ENCODE measurements at places on chromosomes 3 and 15.

GRCh38 chr15:50353975-50354837, 792 bp downstream of the GABPB1 start:
- DNase-seq, result peak; percentile 29

GRCh38 chr3:84175449-84175848, 783.3 kb upstream of the CADM2 start:
- no peak for DNase-seq

DNA sequence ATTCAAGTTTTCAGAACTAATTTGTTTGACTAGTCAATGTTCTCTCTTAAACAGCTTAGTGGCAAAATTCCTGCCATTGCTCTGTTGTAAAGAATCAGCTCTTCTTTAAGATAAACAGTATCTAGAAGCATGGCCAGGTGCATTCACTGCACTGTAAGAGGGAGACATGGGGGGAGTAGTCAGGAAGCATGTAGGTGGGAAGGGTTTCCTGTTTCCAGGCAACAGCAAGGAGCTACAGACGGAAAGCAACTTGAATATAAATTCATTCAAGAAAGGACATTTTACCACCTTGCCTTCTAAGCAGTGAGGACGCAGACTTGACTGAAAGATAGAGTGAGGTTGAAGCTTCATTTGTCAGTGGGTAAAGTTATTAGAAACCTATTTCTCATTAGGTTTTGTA, 55.3 kb downstream of the BBX start:
- DNase-seq, result no peak

GRCh38 chr3:44355362-44356033, 16.9 kb downstream of the TCAIM start:
- no peak for DNase-seq

DNA sequence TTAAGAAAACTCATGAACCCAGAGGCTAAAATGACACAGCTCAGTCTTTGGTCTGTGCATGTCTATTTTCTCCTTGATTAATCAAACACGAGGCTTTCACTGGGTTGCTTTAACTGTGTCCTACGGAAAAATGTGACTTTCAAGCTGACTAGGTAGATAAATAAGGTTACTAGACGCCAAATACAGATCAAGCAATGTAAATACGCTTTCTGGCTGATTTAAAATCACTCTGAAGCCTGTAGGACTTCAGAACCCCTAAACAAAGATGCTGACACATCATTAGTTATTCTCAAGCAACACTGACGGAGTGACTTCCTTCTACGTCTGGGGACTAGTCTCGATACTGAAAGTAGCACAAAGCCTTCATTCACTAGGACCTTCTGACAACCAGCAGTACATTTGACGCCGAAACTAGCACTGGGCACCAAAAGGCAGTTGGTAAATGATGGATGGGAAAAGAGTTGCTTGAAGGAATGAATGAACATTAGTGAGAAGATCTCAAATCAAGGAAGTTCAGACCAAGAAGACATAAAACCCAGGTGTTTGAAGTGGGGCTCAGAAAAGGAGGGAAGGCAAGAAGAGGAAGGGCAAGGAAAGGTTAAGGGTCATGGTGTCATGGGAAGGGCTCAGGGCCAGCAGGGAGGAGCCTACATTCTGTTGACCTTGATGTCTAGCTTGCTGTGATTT, 67.1 kb upstream of the CDV3 start:
- no peak for DNase-seq

DNA sequence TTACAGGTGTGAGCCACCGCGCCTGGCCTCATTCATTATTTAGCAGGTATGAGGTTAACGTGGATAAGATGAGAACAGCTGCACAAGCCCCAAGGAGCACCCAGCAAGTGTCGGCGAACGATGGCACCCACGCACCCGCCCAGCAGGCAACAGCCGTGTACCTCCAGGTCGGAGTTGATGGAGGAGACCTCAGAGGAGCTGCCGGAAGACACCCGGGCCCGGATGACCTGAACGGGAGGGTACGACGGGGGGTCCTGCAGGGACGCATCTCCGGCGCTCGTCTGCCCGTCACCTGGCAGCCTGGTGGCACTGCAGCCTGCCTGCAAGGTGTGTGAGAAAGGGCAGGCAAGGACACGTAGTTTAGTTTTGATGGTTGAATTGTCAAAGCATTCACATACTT, 29.1 kb downstream of the TMEM44 start:
- DNase-seq, result no peak

DNA sequence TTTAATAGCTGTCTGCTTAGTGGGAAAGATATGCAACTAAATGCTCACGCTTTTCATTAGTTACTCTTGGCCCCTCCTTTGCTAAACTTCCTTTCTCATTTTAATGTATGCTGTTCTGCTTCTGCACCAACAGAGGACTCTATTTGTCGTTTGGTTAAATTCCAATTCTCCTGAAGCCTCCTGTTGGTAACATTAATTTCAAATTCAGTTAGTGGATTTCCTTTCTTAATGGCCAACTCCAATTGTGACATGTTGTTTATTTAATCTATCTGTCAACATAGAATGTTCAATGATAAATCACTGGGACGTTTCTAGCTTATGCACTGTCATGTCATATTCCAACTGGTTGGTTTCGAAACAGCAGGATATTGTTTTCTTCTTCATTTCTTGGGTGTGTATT, 467.4 kb upstream of the BCHE start:
- DNase-seq, result no peak

DNA sequence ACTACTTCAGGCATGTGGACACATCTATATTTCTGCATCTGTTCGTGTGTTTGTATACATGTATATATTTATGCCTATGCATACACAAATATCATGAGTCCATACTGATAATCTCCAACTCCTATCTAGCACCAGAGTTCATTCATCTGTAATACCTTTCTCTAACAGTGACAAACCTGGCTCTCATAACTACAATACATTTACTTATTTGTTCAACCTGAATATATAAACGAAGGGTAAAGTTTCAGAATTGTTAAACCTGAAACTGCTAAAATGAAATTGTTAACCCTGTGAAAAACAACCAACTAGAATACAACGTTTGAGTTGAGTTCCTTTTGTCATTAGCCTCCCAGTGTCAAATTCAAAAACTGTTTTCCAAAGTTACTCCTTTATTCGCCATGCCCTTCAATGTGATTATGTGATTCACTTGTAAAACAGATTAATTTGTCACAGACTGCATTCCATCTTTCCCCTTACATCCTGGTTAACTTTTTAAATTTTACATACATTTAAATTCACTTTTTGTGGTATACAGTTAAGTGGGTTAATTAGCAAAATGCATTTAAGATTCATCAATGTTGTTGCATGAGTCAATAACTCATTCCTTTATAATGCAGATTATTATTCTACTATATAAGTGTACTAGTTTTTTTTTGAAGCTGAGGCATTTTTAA, 58.5 kb downstream of the PIK3R4 start:
- DNase-seq, result no peak

- DNase-seq, result no peak
Observed at GRCh38 chr3:36496684-36497633, 116.7 kb downstream of the STAC start.

DNA sequence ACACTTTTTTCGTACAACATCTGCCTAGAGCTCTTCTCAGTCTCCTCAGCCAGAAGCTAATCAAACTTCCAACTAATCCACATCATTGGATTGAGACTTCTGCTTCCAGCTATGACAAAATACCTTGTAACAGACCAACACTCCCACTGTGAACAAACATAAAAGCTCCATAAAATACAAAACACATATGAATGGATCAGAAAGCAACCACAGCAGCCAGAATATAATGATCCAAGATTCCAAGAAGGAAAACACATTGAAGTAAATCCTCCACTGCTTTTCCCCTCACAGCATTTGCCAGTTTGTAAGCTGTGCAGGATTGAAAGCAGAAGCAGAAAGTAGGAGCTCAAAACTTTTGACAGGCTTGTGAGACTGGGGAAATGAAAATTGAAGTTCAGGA, 863.2 kb downstream of the TUSC7 start:
- DNase-seq, result no peak

DNA sequence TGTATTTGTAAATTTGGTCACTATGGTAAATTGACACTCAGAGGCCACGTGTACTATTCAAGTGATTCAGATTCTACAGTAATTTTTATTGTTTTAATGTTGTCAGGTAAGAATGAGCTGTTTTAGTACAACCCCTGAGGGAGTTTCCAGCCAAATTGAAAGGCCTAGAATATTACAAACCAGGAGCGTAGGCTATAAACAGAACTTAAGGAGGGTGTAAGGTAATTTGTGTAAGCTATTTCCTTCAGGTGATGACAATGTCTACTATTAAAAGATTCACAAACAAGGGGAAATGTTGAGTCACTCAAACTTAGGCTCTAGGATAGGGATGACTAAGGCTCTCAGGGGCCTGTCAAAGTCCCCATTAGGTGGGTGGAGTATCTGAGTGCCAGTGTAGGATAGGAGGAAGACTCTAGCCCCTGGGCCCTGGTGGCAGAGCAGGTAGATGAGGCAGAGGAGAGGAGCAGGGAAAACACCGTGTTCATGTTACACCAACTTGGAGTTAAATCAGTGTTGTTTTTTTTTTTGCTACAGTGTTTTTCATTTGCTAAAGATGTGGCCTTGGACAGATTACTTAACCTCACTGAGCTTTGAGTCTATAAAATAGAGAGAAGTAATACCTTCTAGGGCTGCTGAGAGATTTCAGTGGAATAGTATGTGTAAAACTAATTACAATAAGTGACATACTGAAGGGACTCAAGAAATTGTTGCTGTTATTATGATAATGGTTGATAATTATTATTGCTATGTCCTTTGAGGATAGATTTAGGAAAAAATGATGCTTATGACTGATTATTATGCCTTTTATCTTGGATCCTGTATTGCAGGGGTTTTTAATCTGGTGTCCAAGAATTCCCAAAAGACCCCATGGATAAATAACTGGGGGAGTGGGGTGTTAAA, 10.3 kb downstream of the TM4SF1 start:
- no peak for DNase-seq

- DNase-seq, result no peak
Observed at GRCh38 chr3:123334056-123334455, 114.8 kb downstream of the ADCY5 start.

DNA sequence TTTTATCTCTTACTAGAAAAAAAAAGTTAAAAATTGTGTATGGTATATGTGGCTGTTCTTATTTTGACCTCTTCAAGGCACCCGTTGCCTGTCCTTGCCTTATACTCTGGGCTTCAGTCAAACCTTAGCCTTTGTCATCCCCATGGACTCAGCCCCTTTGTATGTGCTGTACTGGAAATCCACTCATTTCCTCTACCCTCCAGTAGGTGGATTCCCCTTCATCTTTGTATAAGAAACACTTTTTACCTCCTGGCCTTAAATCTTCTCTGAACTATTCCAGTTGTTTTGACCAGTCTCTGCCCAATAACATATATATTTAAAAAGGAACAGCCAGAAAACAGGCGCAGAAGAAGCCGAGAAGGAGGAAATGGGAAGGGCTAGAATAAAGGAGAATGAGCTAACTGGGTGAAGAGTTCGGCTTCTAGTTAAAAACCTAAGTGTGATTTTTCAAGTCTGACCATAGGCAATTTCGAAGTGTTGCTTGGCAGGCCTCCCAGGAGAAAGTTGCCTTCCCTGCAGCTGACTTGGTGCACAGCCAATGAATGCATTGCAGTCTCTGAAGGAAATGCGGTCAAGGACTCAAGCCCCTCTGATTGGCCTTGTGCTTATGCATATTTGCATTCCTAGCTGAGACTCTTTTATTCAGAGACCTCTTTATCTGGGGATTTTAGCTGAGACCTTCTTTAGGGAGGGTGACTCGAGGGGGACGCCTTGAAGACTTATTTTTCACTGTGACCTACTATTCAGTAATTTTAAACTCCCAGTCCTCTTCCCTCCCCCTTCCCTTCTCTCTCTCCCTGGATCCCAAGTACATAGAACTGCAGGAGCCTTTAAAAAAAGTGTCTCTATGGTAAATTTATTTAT, 277.4 kb downstream of the ROBO1 start:
- DNase-seq, result no peak

GRCh38 chr3:175270198-175270837, 411.2 kb downstream of the NAALADL2 start:
- DNase-seq, result no peak

- DNase-seq, result no peak
Observed at GRCh38 chr15:74783072-74783807, 1.4 kb downstream of the CSK start.

DNA sequence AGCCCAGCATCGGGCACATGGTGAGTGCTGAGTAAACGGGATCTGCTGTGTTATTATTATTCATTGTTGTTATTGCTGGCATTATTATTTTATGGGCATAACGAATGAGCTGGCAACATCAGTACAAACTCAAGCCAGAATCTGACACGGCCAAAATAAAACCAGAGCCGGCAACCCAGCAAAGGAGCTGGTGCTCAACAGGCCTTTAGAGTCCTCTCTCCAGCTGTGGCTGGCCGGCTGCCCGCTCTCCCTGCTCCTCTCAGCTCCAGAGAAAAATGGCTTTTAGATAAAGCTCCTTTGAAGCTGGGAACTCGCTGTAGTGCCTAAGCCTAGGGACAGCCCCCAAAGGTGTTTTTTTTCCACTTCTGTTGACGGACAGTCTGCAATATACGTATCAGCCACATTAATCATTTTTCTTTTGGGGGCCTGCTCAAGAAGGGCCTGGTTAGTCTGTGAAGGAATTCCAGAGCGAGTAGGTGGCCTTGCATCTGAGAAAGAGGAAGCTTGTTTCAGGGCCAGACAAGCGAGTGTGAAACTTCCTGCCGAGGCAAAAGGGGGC, 193.9 kb upstream of the UBE2E1 start:
- no peak for DNase-seq

DNA sequence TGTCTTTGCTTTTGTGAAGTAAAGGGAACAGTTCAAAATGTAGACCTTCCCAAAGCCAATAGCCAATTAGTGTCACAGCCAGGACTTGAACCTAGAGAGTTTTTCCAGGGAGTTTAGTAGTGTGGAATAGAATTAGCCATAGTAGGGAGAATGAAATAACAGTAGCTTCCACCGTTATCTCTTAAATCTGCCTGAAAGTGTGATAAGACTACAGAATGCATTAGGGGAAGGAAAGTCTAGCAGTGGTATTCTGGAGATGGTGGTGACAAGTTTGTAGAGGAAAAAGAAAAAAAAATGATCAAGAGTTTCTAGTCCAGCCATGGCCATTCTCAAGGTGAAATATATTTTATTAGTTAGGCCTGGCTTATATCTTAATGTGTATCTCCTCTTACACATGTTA, 13.8 kb downstream of the ATP11B start:
- DNase-seq, result no peak

DNA sequence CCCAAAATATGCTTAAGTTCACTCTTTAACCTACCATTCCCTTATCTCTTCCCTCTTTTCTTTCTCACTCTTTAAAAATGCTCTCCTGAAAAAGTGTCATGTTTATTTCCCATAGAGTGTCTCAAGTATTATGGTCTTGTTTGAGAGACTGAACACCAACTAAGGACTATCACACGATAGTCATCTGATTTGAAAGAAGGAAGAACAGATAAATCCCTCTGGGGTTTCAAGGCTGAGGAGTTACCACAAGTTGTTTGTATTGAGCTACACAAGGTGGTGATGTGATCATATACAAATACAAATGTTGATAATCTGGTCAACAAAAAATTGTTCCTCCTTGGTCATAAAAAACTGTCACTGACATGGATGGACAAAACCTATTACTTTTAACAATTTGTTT, 13.8 kb downstream of the MEIS2 start:
- no peak for DNase-seq
